Fibroblast of mammary gland (primary cell): ENCODE measurements at places on chromosomes 2 and 18.

- peak; percentile 44 for DNase-seq
These were observed 52.5 kb downstream of the FAM117B start for GRCh38 chr2:202687276-202687675.

DNA sequence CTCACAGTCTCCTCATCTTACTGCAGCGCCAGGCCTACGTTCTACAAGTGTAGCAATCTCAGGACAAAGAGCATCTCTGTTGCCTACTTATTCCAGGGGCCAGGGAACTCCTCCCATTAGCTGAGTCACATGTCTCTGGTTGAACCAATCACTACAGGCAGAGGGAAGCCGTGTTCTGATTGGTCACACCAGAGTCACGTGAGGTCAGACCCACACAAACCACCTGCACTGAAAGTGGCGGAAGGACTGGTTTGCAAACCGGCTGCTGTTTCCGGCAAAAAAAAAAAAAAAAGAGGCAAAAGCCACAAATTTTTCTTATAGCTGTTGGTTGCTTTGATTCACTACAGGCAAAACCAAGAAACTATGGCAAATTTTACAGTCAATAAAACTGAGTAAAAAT lies 21.9 kb upstream of the USP14 start:
- DNase-seq: no peak

GRCh38 chr2:230660294-230661060 lies 52.2 kb upstream of the CAB39 start:
- no peak for DNase-seq

DNA sequence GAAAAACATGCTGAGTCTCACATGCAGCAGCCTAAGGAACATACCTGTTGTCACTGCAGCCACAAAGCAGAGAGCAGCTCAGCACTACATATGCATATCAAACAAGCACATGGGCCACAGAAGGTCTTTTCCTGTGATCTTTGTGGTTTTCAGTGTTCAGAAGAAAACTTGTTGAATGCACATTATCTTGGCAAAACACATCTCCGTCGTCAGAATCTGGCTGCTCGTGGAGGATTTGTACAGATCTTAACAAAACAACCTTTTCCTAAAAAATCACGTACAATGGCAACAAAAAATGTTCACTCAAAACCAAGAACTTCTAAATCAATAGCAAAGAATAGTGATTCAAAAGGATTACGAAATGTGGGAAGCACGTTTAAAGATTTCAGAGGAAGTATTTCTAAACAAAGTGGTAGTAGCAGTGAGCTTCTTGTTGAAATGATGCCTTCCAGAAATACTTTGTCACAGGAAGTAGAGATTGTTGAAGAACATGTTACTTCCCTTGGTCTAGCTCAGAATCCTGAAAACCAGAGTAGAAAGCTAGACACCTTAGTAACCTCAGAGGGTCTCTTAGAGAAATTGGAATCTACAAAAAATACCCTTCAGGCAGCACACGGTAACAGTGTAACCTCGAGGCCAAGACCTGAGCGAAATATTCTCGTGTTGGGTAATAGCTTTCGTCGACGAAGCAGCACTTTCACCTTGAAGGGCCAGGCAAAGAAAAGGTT lies 34.1 kb downstream of the ZNF407 start:
- DNase-seq: peak; percentile 56

GRCh38 chr18:2715990-2716389 lies 60.5 kb downstream of the SMCHD1 start:
- peak; percentile 24 for DNase-seq

DNA sequence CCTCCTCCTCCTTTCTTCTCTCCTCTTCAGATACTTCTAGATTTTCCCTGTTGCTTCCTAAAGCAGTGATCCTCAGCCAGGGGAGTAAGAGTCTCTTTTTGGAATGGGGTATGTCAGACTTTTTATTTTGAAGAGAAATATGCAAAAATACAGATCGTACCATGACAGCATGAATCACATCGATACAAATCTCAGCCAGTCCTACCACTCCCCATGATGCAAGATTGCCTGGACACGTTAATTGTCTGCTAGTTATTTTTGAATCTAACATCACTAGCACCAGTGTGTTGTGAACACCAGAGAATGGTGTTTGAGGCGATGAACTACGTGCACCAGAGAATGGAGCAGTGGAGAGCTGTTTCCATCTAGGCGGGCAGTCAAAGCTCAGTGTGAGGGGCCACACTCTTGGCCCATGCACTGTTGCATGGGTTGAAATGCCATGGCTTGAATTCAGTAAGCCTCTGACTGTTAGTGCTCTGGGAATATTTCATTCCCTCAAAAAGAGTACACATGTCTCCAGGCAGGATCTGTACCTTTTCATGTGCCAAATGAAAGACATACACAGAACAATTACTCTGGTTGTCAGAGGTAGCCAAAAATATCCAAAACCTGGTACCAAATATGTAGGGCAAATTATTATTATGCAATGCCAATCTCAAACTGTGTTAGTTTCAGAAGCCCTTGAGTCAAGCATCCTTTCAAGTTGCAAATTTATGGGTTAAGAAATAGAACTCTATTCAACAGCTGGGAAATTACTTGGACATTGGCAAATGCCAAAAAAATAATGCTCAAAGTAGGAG lies 46.3 kb upstream of the RALBP1 start:
- DNase-seq: no peak

DNA sequence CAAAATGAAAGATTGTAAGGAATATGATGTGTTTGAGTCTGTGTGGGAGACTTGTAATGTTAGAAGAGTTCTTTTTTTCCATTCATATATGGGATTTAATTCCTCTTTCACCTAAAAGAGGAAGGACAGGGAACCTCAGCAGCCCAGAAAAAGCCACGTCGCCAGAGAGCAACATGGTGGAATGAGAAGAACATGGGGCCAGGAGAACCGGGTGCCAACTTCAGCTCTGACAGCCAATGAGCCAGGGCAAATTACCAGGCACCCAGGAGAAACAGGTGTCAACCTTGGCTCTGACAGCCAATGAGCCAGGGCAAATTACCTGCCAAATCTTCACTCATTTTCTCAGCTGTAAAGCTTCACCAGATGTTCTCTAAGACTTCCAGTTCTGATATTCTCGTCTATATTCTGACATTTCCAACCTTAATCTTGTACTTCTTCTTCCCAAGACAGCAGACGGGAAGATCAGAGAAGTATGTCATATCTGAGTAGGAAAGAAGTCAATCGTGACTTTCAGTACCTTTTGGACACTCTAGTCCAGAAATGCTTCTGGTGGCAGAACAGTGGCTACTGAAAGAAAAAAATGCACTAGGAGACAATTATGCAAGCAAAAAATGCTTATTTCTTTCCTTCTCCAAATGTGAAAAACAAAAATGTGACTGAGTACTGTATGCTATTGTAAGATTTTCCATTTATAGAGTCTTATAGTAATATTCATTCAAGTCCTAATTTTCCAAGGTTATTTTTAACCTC lies 79.2 kb upstream of the COL5A2 start:
- DNase-seq: no peak

- peak; percentile 88 for DNase-seq
These were observed 119.6 kb downstream of the FEZ2 start for GRCh38 chr2:36478332-36478738.

GRCh38 chr2:10390369-10390801 lies 57.7 kb downstream of the ODC1 start:
- DNase-seq: peak; percentile 56
